ENCODE measurements at places on chromosomes 1 and 21.

DNA sequence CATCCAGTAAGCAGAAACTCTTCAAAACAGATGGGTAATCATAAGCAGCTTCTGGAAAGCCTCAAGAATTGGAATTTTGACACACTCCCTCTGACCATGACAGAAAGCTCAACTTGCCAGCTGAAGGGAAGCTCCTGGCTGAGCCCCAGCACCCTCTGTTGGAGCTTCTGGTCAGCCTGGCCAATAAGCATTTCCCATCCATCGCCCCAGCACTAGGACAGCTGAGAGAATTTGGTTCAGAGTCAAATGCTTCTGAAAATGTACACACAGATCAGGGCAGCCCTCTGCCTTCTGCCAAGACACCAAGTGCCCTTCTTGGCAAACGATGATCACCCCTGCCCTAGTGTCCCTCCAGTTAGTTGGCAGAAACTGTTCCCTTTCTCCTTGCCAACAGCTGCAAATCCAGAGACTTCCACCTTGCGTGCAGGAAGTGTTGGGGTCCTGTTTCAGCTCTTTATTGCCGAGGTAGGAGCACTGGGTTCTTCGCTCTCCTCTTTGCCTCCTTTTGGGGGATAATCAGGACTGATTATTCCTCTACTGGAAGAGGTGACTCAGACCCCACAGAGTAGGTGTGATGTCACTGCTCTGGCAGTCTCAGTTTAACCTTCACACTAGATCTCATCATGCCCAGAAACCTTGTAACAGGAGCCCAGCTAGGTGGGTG is 11.9 kb downstream of the PIGV start:
- peak; percentile 86 for DNase-seq

GRCh38 chr1:46550751-46551231 is 656 bp downstream of the KNCN start:
- no peak for DNase-seq

- DNase-seq, result peak; percentile 64
These were observed 1.2 kb downstream of the NIPAL3 start for GRCh38 chr1:24416666-24417391.

DNA sequence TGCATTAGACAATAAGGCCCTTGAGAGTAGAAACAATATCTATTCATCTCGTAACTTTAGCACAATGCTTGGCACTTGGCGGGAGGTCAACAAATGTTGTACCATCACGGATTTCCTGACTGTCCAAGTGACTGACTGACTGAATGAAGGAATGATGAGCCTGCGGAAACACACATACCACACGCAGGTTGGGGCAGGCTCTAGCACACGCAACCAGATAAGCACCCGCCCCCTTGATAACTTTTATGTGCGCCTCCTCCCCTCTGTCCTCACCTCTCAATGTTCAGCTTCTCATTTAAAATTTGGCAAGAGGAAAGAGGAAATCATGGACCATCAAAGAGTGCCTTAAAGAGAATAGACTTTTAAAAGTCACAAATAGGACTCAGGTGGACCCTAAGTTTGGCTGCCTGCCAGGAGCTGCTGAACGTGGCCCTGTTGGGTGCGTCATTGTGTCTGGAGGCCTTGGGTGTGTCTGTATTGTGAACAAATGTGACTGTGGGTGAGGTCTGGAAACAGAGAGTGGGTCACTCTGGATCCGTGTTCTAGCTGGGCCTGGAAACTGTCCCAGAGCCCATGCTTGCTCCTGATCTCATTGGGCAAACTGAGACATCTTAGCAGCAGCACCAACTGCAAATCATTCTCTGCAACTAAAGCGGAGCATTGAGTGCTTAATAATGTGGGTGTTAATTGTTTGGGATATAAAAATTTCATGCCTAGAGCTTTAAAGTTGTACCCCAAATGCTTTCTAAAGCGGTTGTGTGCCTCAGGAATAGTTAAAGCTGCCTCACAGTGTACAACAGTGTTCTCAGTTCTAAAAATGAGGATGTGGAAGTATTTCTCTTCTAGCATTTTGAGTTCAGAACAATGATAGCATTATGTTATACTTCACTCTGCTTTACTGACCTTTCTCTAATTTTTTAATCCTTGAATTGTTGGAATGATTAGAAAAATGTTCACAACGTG is 47.6 kb upstream of the ABCG1 start:
- no peak for DNase-seq

DNA sequence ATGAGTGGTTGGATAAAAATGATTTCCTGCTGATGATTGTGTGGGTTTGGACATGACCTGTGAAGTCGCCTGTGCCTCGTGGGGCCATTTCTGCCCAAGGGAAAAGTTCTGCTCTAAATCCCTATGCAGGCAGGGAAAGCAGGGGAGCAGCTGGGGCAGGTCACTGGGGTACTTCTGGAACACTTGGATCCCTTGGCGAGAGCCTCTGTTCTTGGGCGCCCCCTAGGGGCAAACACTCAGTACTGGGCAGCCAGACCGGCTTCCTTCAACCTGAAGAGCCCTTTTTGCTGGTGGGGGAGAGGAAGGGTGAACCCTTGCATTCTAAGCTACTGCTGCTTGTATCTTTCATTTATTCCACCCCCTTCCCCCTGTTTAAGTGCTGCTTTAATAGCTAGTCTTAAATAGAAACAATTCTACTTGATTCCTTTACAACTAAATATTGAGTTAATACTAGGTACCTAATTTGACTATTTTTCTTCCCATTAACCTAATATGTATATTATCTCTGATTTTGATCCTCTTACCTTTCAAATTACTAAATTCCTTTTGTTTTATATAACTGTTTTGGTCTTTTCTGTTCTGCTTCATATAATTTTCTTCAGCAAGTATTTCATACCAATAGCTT is 5.1 kb upstream of the CLEC20A start:
- peak; percentile 36 for DNase-seq

Measured in stromal cell of bone marrow (primary cell).